ENCODE measurements at places on chromosomes 4 and X. TPM values are rescaled to one million over a fixed set of nuclear protein-coding genes. Genes with fewer than 3 reads are reported as not detected.

The NXF2 gene
- not detected for total RNA-seq

The FAM9C gene
- not detected for total RNA-seq

The ENAM gene
- total RNA-seq: not detected

The SYTL5 gene
- 7.4 TPM for total RNA-seq

The CT45A5 gene
- not detected for total RNA-seq

- no peak for DNase-seq
- no peaks in the 10 kb centered on the region for H3K36me3 ChIP-seq
- no peak overlapping the region for H3K4me3 ChIP-seq
- no peaks in the 10 kb centered on the region for H3K4me1 ChIP-seq
Measured at GRCh38 chr4:110666030-110666429, 43.2 kb upstream of the PITX2 start.

GRCh38 chr4:7980036-7980435, 40.4 kb upstream of the AFAP1 start:
- H3K4me3 ChIP-seq: no peak overlapping the region
- peaks cover 11% of the 10 kb centered on the region for H3K4me1 ChIP-seq
- H3K36me3 ChIP-seq: no peaks in the 10 kb centered on the region
- DNase-seq: no peak
- H3K27me3 ChIP-seq: no peaks in the 10 kb centered on the region

DNA sequence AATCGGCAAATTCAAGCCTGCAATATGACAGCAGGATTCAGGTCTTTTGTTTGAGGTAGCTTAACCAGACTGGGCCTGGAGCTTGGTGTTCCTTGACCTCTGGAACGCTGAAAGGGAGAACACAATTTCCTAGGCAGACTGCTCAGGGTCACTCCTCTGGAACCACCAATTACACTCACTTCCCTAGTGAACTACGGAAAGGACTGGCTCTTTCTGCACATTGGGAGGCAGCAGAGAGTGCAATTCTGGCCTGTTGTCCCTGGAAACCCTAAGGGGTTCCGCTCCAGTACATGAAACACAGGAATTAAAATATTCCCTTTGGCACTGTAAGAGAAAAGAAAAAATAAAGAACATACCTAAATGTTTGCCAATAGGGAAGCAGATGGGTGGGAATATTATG, 58.6 kb downstream of the GPC3 start:
- H3K27ac ChIP-seq: no peak overlapping the region
- no peaks in the 10 kb centered on the region for H3K36me3 ChIP-seq
- H3K27me3 ChIP-seq: no peaks in the 10 kb centered on the region
